ENCODE measurements at places on chromosomes 2 and 18.

GRCh38 chr2:29195796-29196195, 80.6 kb downstream of the CLIP4 start:
- no peak for DNase-seq

GRCh38 chr2:62486439-62486765, 19.6 kb downstream of the TMEM17 start:
- no peak for DNase-seq

DNA sequence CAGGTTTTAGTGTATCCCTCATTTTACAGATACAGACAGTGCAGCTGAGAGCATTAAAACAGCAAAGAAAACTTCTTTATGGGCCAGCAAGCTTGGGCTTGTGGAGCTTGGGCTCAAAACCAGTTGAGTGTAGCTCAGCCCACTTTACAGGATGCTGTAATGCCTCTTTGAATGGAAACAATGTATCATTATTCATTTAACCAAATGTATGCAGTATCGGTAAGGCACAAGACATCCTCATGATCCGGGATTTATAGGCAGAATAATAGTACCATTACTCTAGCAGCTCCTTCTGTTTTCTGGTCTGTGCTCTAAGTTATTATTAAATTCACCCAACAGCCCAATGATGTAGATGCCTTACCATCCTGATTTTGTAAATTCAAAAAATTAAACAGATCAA, 575.1 kb upstream of the CDH7 start:
- no peak for DNase-seq

DNA sequence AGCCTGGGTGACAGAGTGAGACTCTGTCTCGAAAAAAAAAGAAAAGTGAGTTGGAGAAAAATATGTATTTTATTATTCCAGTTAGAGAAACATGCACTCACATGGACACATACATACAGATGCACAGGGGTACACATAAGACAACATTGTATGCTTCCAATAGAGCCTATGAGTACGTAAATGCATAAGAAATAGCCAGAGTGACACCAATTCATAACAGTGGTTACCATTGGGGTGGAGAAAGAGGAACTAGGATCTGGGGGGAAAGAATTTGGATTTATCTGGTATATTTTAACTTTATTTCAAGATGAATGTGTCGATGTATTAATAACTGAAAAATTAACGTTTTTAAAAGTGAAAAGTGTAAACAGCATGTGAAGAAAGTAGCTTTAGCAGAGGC, 16.1 kb downstream of the IL36A start:
- no peak for DNase-seq

- DNase-seq = no peak
These were observed 87.4 kb downstream of the RNF144A start for GRCh38 chr2:7004636-7005035.
